Dermis microvascular lymphatic vessel endothelial cell (primary cell): ENCODE measurements at places on chromosomes 5 and 9.

DNA sequence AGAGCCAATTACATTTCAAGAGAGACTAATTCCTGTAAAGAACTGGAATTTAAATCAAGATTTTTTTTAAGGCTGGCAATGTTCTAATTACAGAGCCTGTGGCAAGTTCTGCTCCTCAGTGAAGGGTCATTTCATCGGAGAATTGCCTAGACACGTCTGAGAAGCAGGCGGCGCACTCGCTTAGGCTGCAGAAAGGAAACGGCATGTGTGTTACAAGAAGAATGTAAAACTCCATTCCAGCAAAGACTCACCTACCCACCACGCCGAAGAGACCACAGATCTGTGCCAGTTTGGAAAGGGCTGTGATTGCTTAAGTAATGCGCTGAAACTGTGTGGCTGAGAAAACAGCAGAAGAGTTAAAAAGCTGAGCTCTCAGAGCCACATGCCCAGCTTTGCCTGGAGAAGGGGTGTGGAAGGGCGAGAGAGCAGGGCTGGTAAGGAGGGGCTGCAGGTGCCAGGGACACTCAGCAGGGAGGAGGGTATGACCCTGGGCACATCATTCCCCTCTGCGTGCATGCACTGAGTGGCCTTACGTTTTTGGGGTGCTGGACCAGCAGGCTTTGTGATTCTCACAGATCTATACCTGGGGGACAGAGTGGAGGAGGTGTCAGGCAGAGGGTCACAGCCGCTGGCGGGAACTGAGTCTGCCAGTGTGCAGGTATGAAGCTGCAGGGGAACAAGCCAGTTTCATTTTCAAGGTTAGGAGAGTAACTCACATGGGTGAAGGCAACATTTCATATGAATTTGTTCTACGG lies 17.8 kb upstream of the SLC25A51 start:
- no peak for DNase-seq

DNA sequence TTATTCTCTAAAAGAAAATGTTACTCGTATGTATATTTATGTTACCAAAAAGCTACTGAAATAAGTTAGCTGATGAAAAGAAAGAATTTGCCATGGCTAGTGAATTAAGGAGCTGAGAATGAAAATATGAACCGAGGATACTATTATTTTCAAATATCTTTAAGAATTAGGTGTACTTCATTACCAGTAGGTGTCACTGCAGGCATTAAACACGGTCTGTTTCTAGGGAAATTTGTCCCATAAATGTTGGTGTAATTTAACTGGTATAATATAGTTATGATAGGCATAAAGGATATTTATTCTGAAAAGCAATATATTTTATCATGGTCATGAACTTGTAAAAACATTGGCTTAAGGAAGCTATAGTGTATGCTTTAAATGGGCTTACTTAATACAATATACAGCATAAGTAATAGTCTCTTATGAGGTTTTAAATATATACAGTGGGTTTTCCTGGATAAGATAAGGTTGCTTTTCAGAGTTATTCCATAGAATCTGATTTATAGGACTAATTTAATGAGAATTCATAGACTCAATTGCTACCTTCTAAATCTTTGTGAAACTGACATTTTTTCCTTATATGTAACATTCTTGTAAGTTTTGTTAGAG lies 72.4 kb upstream of the MPDZ start:
- DNase-seq, result peak; percentile 81

- no peak for DNase-seq
These were observed 217.9 kb downstream of the SPATA31D1 start for GRCh38 chr9:82206490-82206889.

DNA sequence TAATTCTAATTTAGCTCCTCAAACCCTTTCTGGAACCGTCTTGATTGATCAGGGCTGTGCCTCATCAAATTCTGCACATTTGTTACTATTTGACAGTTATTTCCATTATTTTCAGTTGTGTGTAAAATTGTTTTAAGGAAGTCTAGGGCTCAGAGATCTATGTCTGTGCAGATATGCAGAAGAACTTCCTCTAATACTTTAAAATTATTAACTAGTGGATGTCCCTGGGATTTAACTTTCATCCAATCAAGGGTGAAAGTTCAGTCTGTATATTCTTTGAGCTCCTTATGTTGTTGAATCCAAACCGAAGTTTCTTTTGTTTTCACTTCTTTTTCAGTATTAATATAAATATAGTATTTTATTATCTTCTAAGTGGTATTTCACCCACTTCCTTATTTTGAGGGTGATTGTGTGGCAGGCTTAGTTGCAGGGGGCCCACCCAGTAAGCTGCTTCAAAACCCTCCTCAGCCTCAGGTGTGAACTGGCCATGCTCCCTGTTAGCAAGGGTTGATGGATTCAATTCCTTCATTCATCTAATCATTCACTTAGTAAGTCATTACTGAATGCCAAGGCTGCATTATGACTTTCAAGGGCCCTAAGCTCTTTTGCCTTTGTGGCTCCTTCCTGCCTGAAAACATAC lies 2.1 kb upstream of the CAMLG start:
- no peak for DNase-seq

GRCh38 chr5:163190283-163190682 lies 247.1 kb upstream of the CCNG1 start:
- DNase-seq, result no peak

GRCh38 chr9:35908504-35909125 lies 675 bp upstream of the SPAAR start:
- DNase-seq, result peak; percentile 32

- no peak for DNase-seq
These were observed 6.9 kb downstream of the NEURL1B start for GRCh38 chr5:172648013-172648381.

DNA sequence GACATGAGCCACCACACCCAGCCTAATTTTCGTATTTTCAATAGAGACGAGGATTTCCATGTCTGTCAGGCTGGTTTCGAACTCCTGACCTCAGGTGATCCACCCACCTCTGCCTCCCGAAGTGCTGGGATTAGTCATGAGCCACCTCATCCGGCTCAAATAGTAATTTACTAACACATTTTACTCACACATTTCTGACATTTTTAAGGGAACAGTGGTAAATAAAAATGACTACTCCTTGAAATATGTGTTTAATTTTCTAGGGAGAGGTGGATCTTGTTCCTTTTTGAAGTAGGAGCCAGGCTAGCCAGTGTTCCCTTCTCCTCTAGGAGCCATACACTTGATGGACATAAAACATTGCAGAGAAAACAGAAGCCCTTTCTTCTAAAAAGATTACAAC lies 55.2 kb upstream of the ERBIN start:
- DNase-seq, result peak; percentile 17

DNA sequence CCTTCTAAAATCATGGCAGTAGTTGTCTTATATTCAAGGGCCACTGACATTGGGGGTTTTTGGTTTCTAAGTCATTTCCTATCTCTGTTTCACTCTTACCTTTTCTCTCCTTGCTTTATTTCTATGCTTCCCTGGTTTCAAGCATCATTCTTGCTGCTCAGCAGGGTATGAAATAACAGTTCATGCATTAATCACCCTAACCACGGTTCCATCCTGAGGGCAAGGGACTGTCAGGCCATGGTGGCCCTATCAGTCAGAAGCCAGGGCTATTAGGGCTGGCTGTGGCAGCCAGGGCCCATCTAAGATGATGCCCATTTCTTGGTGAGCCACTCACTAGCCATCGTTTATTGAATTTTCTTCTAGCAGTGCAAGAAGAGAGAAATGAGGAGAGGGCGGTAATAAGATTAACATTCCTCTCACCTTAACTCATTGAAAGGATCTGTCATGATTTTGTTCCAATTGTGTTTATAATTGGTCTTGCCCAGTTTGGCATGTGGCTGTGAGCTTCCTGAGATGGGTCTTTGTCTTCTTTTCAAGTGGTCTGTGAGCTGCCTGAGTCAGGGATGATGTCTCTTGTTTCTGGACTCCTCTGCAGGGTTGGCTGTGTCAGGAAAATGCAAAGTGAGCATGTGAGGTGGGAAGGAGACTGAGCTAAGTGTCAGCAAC lies 45.2 kb downstream of the CYSTM1 start:
- no peak for DNase-seq

GRCh38 chr5:180034564-180034963 lies 37.0 kb downstream of the RNF130 start:
- peak; percentile 8 for DNase-seq

- DNase-seq, result no peak
These were observed 45.5 kb upstream of the RNU6ATAC start for GRCh38 chr9:134209731-134210311.

DNA sequence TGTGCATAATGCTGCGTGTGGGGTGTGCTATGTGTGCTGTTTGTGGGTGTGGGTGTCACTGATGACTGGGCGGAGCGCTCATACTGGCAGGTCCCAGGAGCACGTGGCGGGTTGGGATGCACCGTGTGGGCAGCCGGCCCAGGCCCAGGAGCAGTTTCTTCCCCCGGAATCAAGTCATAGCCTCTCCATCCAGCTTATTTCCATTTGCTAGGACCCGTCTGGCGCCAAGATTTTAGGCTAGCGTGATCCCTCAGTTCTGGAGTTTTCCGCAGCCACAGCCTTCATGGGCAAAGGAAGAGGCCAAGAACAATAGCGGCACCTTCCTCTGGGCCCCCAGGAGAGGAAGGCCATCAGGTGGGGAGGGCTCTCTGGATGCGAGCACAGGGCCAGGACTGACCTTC lies 43.3 kb upstream of the NEURL1B start:
- no peak for DNase-seq

GRCh38 chr5:133967698-133968203 lies 674 bp downstream of the C5orf15 start:
- DNase-seq, result peak; percentile 51

GRCh38 chr9:87593359-87593980 lies 95.8 kb downstream of the DAPK1 start:
- no peak for DNase-seq

DNA sequence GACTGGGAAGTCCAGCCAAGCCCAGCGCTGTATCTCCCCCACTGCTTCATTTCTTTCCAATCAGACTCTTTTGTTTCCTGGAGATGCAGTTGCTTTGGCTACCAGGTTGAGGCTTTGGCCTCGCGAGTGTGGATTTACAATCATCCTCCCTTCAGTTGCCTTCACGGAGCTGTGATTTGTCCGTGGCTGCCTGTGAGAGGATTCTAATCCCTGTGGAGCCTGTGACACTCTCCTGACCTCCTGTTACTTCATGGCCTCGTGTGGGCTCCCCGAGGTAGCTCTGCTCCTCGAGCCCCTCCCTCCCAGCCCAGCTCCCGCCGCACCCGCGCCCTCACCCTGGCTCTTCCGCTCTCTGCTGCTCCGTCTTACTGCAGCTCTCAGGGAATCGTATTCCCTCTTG lies 107.2 kb upstream of the STC2 start:
- DNase-seq, result no peak

- DNase-seq, result peak; percentile 91
These were observed 15.8 kb downstream of the AFF4 start for GRCh38 chr5:132947671-132948070.

GRCh38 chr9:87880683-87881082 lies 2.0 kb upstream of the SPATA31E1 start:
- no peak for DNase-seq

- no peak for DNase-seq
These were observed 8.3 kb downstream of the TMEM250 start for GRCh38 chr9:136110082-136111061.

GRCh38 chr5:43171926-43172325 lies 20.1 kb upstream of the NIM1K start:
- no peak for DNase-seq

GRCh38 chr5:76537073-76537543 lies 86.1 kb downstream of the F2RL2 start:
- DNase-seq, result no peak

- DNase-seq, result no peak
These were observed 20.2 kb upstream of the PCDHB1 start for GRCh38 chr5:141031006-141031405.

- no peak for DNase-seq
These were observed 115.9 kb upstream of the LPAR1 start for GRCh38 chr9:111154081-111154562.

DNA sequence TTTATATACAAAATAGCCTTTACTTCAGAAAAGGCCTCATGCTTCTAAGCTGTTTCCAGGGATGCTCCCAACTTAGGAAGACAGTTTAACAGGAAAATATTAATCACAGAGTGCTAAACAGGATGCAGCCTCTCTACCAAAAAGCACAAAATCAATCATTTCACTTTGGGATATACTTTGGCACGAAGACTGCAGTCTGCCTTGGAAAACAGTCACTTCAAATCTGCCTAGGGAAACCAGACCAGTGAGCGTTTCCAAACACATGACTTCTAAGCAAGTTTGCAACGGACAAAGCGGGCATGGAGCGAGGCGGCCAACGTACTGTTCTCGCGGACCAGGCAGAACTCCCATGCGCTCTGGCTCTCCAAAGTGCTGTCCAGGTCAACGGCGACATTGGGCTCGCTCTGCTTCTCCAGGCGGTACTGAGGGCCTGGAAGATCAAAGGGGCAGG lies 201.0 kb downstream of the MAPKAP1 start:
- no peak for DNase-seq

DNA sequence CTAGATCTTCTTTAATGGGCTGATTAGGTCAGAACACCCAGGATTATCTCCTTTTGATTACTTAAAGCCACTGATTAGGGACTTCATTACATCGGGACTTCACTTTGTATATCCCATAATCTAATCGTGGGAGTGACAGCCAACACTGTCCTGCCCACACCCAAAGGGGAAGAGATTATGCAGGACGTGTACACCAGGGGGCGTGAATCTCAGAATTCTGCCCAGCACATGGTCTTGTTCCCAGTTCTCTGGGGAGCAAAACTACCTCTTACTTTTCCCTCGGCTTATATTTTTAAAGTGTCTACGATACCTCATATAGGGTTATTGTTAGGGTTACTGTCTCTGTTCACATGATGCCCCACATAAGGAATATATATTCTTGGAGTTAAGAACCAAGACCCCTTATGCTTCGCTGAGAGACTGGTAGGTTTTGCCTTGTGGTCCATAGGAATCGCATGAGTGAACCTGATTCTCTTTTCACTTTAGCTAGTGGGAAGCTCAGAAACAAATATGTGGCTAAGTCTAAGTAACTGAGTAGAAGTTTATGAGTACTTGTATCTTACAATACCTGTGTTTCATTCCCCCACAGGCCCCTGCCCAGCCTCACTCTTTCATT lies 192.7 kb downstream of the GNA14 start:
- DNase-seq, result peak; percentile 43

GRCh38 chr5:180082633-180083420 lies 11.3 kb upstream of the RNF130 start:
- no peak for DNase-seq

GRCh38 chr9:33130961-33131789 lies 36.0 kb downstream of the B4GALT1 start:
- no peak for DNase-seq

DNA sequence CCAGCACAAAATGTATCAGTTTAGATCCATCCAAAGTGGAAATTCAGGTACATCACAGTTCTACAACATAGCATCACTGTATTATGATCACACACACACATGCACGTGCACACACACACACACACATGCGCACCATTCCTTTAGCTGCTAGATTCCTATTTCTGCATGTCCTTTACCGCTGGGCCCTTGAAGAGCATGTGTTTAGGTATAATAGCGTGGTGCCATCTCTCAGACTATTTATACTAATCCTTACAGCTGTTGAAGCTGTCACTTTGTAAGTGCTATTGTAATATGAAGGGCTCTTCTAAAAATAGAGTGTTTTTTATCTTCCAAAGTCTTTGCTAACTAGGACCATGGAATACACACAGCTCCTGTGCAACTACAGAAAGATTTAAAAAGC lies 308.8 kb upstream of the TRPC7 start:
- no peak for DNase-seq
